AG08396 (cell line): ENCODE measurements at places on chromosomes 7 and 10.

GRCh38 chr10:5442990-5443370 lies 30.6 kb downstream of the NET1 start:
- DNase-seq, result no peak

DNA sequence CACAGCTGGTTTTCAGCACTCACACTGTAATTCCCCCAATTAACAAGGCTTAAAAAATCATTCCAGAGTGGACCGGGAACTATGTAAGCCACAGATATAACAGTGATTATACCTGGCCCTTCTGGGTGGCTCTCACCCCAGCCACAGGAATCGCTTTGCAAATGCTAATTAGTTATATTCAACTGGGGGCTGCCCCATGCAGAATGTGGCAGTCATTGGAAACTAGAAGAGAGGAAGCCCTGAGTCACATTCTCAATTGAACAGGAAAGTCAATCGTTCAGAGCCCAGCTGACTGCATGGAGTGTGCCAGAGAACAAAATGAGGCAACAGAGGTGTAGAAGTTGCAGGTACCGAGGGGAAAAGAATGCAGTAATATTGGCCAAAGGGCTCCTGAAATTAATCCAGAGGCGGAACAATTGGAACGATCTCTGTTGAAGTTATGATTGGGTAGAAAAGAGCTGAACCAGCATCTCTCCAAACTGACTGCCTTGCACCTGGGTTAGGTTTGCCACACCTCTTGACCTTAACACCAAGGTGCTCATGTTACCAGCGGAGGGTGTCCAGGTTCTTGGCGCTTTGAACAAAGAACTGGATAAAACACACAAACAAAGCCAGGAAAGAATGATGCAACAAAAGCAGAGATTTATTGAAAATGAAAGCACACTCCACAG lies 909.7 kb upstream of the AUTS2 start:
- DNase-seq, result no peak

- no peak for DNase-seq
Observed at GRCh38 chr7:55240418-55241142, 124.6 kb upstream of the LANCL2 start.

GRCh38 chr7:66140924-66141323 lies 26.3 kb downstream of the CRCP start:
- DNase-seq, result peak; percentile 57

GRCh38 chr7:55641273-55641691 lies 69.0 kb upstream of the VOPP1 start:
- DNase-seq, result peak; percentile 61

DNA sequence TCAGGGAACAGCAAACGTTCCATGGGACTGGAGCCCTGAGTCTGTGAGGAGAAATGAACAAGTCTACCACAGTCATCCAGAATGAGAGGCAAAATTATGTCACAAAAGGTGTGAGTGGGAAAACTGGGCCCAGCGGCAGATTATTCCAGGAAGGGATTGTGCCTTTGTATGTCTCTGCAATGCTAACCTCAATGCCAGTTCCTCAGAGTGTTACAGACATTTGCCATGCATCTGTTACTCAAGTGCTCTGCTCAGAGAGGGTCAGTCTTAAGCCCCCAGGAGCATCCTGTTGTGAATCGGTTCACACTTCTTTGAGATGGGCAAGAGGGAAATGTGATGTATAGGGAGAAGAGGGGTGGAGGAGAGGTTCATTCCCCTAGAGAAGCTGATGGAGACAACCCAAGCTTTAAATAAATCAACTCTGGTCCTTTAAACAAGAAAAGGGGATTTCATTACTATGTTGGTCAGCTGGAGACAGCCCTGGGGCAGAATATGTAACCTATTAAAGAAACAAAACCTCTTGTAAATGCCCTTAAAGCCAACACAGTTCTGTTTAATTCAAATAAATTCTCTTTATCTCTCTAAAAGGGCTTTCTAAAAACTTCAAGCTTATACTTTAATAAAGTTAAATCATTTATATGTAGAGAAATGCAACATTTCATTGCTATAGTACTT lies 85.9 kb upstream of the GRB10 start:
- DNase-seq, result no peak

GRCh38 chr7:30530373-30530772 lies 25.7 kb upstream of the GGCT start:
- DNase-seq, result no peak

DNA sequence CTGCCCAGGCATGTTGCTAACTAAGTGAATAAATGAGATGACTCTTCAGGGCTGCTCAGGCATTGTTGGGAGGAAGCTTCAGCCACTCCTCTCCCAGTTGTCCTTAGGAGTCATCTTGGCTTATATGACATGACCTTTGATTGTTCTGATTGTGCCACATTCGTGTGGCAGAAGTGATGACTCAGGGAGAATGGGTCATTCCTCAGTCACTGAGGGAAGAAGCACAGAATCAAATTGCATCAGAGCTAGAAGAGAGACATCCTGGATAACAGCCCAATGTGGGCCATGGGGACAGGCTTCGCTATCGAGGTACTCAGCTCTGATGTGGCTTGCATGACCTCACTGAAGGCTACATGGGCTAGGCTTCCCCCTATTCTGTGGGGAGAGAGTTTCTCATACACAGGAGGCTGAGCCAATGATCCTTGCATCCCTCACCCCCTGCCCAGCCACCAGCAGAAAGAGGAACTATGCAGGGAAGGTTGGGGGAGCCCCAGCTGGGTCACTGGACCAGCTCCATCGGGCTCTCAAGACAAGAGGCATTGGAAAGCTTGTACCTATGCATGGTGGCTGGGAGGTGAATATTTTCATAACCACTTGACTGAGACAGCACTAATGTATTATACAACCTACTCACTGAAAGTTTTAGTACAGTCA lies 6.0 kb upstream of the HMX3 start:
- DNase-seq, result no peak

DNA sequence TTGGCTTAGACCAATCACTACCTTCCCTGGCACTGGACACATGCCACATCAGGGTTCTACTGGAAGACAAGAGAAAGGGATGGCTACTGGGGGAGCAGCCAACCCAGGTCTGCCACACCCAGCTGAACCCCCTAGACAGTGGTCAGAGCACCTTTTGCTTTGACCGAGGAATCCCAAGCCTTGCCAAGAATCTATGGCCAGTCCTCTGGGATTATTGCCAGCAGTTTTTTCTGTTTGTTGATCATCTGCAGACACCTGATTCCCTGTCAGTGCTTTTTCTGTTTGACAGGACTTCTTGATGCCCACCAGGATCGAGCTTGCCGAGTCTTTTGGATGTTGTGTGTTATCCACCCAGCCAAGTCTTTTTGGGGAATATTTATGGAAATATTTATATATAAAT lies 476.2 kb upstream of the GALNT17 start:
- no peak for DNase-seq

DNA sequence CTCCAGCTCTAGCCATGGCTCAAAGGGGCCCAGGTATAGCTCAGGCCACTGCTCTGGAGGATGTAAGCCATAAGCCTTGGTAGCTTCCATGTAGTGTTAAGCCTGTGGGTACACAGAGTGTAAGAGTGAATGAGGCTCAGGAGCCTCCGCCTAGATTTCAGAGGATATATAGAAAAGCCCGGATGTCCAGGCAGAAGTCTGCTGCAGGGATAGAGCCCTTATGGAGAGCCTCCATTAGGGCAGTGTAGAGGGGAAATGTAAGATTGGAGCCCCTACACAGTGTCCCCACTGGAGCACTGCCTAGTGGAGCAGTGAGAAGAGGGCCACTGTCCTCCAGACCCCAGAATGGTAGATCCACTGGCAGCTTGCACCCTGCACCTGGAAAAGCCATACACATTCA lies 240.8 kb upstream of the KLF14 start:
- no peak for DNase-seq

GRCh38 chr10:31739711-31740110 lies 188.9 kb downstream of the ARHGAP12 start:
- no peak for DNase-seq

DNA sequence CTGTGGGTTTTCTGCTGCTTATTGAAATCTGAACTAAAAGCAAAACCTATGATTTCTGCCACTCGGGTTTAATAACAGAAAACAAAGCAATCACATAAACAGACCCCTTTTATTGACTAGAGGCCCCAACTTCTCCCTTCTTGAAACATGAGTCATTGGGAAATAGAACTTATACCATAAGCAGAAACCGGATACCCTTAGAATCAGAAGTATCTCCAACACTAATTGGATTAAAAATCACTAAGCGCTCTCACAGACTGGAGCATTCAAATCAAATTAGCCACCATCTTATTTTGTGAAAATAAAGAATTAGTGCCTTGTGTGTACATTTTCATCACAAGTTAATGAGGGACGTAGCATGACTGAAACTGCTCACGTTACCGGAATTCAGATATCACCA lies 206.9 kb downstream of the WDR11 start:
- no peak for DNase-seq

- no peak for DNase-seq
Observed at GRCh38 chr10:131210181-131210580, 101.3 kb downstream of the TCERG1L start.

GRCh38 chr10:43344051-43344450 lies 27.4 kb upstream of the FXYD4 start:
- no peak for DNase-seq

DNA sequence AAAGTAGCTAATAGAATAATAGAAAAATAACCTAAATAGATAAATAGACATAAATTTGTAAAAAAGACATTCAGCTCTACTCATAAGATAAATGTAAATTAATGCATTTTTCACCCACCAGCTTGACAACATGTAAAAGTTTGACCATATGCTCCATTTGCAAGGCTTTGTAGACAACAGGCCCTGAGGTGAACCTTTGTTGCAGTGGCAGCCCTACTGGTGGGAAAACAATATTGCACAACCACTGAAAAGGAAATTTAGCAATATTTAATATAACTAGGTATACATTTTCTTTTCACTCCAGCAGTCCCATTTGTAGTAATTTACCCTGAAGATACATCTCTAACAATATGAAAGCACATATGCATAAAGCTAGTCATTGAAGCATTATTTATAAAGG lies 39.0 kb upstream of the ADRA2A start:
- no peak for DNase-seq

GRCh38 chr10:114272696-114273095 lies 33.6 kb downstream of the VWA2 start:
- no peak for DNase-seq

- no peak for DNase-seq
Observed at GRCh38 chr7:94244760-94245159, 149.9 kb upstream of the COL1A2 start.

- peak; percentile 27 for DNase-seq
Observed at GRCh38 chr10:5284311-5285057, 80.3 kb upstream of the UCN3 start.

DNA sequence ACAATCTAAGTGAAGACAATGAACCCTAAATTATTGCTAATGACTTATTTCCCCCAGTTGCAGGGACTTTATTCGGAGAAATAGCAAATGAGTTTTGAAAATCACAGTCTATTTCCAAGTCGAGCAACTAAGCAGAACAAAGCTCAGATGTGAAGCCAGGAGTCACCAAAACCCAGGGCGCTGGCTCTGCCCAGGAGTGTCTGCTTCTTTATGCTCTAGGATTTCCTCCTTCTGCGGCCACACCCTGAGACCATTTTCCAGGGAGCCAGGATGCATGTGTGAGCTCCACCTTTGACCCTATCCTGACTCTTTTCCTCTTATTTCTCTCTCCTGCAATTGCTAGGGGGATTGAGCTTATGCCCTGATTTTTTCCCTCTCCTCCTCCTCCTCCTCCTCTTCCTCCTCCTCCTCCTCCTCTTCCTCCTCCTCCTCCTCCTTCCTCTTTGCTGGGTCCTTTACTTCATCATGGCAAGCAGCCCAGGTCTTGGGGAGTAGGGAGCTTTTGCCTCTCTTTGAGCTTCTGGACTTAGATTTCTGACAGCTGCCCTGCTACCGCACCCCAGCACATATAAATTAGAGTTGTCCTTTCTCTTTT lies 234.4 kb downstream of the ARL4A start:
- no peak for DNase-seq

GRCh38 chr10:68871105-68871711 lies 29.9 kb upstream of the DDX50 start:
- DNase-seq, result no peak

- peak; percentile 63 for DNase-seq
Observed at GRCh38 chr7:27155816-27156507, 513 bp downstream of the HOXA7 start.

- DNase-seq, result peak; percentile 19
Observed at GRCh38 chr10:93180482-93180931, 106.8 kb downstream of the CYP26A1 start.

DNA sequence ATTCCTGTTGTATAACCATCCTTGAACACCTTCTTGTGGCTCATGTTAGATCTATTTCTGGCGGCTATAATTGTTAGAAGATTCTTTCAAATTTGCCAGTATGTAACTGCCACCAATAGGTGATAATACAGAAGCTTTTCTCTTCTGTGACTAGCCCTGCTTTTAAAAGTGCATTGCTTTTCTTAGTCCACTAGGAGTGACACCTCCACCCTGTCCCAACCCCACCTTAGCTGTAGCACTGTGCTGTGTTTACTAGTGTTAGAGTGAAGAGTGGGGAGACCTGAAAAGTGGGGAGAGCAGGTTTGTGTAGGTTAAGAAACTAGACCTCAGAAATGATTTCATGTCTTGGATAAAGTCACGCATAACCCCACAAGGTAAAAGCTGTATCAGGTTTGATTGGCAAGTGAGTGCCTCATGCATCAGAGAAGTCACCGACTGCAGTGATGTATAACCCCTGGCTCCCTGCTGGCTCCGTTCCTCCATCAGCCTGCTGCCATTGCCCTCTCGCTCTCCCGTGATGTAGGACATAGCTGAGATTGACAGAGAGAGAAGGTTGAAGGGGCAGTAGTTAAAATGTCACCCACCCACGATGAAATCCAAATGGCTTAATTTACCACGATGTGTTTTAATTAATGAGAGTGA lies 12.5 kb downstream of the NPVF start:
- DNase-seq, result no peak

GRCh38 chr10:79319115-79319771 lies 28.0 kb upstream of the PPIF start:
- no peak for DNase-seq

DNA sequence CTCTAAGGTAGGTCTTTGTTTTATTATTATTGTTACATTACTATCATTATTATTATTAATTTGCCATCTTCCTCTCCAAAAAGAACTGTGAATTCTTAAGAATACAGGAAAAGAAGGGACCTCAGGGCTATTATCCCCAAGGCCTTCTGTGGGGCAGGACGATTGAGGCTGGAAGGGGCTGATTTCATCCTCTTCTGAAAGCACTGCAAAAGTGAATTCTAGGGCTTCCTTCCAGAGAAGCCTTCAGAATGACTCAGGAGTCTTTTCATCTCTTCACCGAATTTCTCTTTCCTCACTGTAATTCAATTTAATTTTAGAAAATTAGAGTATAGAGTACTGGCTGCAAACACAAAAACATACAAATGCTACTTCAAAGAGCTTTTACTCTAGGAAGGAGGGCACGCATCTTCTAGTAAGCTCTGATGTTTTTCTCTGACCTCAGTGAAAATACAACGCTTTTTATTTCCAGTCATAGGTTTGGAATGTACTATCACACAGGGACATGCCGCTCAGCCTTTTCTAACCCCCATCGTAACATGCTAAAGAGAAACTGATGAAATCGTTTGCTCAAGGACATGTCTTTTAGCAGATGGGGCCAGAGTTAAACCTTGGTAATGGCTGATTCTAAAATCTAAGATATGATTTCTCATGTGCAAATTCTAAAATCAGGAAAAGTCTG lies 280.2 kb upstream of the PITRM1 start:
- DNase-seq, result peak; percentile 37
